Forelimb muscle (tissue), 1 donor: ENCODE measurements at places on chromosomes 4 and X.

GRCh38 chr4:80540785-80541469 lies 205.4 kb downstream of the CFAP299 start:
- no peak for DNase-seq

DNA sequence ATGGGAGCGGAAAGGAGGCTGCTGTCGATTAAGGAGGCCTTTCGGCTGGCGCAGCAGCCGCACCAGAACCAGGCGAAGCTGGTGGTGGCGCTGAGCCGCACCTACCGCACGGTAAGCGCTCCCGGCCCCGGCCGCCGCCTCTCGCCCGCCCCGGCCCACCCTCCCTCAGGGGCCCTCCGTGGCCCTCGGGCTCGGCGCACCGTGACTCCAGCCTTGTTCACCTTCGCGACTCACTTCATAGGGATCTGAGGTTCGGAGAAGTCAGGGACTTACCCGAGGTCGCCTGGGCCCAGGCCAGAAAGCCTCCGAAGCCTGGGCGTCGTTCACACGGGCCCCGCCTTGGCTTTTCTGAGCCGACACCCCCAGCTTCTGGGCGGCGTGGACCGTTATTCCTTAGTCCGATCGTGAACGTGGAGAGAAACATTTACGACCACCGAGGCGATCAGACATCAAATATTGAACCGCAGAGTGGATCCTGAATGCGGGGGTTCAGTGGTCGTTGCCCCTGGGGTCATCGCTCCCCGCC lies 362 bp downstream of the NCAPG start:
- no peak for DNase-seq

- DNase-seq = no peak
Measured at GRCh38 chr4:95198961-95199360, 349.8 kb downstream of the UNC5C start.

- DNase-seq = no peak
Measured at GRCh38 chr4:142404191-142404611, 441.9 kb downstream of the INPP4B start.

GRCh38 chr4:139761461-139761860 lies 95.8 kb downstream of the MGST2 start:
- DNase-seq = no peak

DNA sequence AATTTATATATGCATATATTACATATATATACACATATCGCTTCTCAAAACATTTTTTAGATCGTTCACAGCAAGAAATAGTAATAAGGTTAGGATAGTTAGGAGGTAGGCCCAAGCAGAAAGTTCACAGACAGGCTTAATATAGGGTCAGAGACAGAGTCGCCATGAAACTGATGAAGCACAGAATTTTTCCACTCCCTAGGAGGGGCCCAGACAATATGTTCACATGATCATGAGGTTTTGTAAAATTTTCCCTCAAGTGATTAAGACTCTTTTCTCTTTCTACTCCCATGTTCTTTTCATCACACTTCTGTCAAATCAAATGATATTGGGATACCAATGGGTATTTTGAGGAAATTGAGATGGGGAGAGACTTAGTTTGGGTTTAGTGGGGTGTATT lies 5.2 kb upstream of the ENAM start:
- DNase-seq = no peak
